Endothelial cell of umbilical vein (primary cell): ENCODE measurements at places on chromosomes 12 and 14. TPM values are rescaled to one million over a fixed set of nuclear protein-coding genes. Genes with fewer than 3 reads are reported as not detected.

The KERA gene
- total RNA-seq = not detected in 2 replicates

The NKX2-1 gene
- not detected in 2 replicates for total RNA-seq

The LHX5 gene
- not detected in 2 replicates for total RNA-seq

The KLRF2 gene
- total RNA-seq = not detected in 2 replicates

The DIO3 gene
- total RNA-seq = not detected in 2 replicates

The RHOJ gene
- 177 and 191 TPM in 2 replicates for total RNA-seq

The ASCL4 gene
- total RNA-seq = not detected in 2 replicates

The RDH5 gene
- 2.7 and 6.1 TPM in 2 replicates for total RNA-seq

The TMEM63C gene
- total RNA-seq = not detected in 2 replicates

The PUS7L gene
- 11.4 and 13.1 TPM in 2 replicates for total RNA-seq

The SPTB gene
- total RNA-seq = 0.07 TPM in 1 of 2 replicates, not detected in the other

The LRP1-AS gene
- not detected in 2 replicates for total RNA-seq

The KRT75 gene
- not detected in 2 replicates for total RNA-seq

The ABCD4 gene
- 81.6 and 84.2 TPM in 2 replicates for total RNA-seq

The PEBP1 gene
- total RNA-seq = 146 and 185 TPM in 2 replicates

The BHLHE41 gene
- 0.07 and 0.24 TPM in 2 replicates for total RNA-seq

The DHH gene
- total RNA-seq = 3.3 and 3.9 TPM in 2 replicates

The SYNJ2BP gene
- total RNA-seq = 26.9 and 27.7 TPM in 2 replicates

The NAV3 gene
- total RNA-seq = 37.8 and 40.1 TPM in 2 replicates

The TEX52 gene
- total RNA-seq = not detected in 2 replicates

The RPGRIP1 gene
- not detected in 2 replicates for total RNA-seq

The CHD8 gene
- total RNA-seq = 86.7 and 94.3 TPM in 2 replicates

The STAT6 gene
- 101 and 136 TPM in 2 replicates for total RNA-seq

The SOAT2 gene
- total RNA-seq = not detected in 2 replicates

The IKZF4 gene
- total RNA-seq = 3.5 and 5.4 TPM in 2 replicates

The GUCY2C gene
- total RNA-seq = not detected in 2 replicates

The BCL2L14 gene
- total RNA-seq = not detected in 2 replicates

The AMDHD1 gene
- not detected in 2 replicates for total RNA-seq

The KCNK13 gene
- not detected in 2 replicates for total RNA-seq

The BDKRB2 gene
- total RNA-seq = 0.39 and 0.77 TPM in 2 replicates

The OR10A7 gene
- total RNA-seq = not detected in 2 replicates

The PTGDR gene
- not detected in 2 replicates for total RNA-seq

The NR4A1 gene
- total RNA-seq = 6.8 and 10.2 TPM in 2 replicates

The SLC16A7 gene
- 8.4 and 8.9 TPM in 2 replicates for total RNA-seq

The TNS2 gene
- total RNA-seq = 106 and 119 TPM in 2 replicates

The CLEC2D gene
- total RNA-seq = 4.1 and 6.5 TPM in 2 replicates

The LUM gene
- total RNA-seq = 1.9 TPM in 1 of 2 replicates, not detected in the other

The DHRS4 gene
- total RNA-seq = 19.2 and 24.4 TPM in 2 replicates

The RILPL1 gene
- total RNA-seq = 29.7 and 30.4 TPM in 2 replicates

The SIX6 gene
- not detected in 2 replicates for total RNA-seq

The ZDHHC22 gene
- total RNA-seq = 0.24 and 0.28 TPM in 2 replicates

The TNFAIP2 gene
- 31.6 and 37.5 TPM in 2 replicates for total RNA-seq
